Activated CD8-positive, alpha-beta memory T cell treated with anti-CD3 and anti-CD28 coated beads for 1 hour (primary cell): ENCODE measurements at places on chromosomes 5 and 9.

GRCh38 chr5:159552751-159553150 is 222.5 kb upstream of the IL12B start:
- no peak for DNase-seq

DNA sequence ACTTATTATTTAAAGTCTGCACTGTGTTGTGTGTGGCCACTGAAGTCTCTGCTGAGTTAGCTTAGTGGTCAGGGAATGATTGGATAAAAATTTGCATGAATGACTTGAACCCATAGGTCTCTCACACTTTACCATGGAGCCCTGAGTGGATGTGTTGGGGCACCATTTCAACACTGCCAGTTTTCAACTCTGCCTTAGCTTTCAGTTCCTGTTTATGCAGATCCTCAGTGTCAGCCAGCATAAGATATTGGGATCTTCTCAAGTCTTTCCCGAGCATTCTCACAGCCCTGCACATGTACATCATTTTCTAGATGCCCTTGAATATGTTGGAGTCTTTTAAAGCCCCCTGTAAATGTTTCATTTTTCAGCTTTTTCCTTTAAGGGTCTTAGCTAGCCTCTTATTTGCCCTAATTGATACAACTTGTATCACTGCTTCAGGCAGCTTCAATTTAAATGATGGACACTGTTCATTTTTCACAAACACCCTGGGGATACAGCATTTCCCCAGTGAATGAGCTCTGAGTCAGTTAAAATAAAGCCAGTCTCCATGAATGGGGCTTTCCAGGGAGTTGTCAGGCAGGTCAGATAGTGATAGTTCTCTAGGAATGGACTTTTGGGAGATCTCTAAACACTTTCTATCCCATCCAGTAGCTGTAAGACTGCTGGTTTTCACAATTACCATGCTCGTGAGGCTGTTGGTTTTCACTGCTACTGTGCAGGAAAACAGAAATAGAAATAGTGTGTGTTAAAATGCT is 211.9 kb upstream of the PAPPA start:
- DNase-seq = no peak

DNA sequence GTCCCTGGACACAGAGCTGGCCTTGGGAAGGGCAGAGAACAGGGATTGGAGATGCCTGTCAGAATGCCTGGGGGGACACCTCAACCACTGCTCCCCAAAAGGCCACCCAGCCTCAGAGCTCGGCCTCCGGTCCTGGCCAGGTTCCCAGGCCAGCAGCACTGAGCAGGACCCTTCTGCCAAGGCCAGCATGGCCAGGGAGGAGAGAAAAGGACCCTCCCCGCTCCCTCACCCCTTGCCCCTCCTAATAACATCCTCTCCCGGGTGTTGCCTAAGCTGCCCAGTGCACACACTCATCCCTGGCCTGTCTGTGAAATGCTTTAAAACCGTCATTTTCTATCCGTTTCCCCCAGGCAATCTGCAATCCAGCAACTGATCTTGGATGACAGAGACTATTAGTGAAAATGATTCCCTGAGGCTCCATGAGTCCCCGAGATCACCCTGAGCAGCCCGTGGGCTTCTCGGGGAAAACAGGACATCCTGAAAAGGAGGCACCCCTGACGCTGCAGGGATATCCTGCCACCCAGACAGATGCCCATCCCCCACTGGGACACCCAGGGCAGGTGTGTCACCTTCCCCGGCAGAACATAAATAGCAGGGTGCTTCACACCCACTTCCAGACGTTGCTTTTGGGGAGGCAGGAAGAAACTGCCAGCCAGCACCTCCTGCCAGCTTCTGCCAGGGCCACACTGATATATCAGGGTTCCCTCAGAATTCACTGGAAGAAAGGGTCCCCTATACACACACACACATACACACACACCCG is 75.3 kb downstream of the ADAMTS2 start:
- DNase-seq = no peak

DNA sequence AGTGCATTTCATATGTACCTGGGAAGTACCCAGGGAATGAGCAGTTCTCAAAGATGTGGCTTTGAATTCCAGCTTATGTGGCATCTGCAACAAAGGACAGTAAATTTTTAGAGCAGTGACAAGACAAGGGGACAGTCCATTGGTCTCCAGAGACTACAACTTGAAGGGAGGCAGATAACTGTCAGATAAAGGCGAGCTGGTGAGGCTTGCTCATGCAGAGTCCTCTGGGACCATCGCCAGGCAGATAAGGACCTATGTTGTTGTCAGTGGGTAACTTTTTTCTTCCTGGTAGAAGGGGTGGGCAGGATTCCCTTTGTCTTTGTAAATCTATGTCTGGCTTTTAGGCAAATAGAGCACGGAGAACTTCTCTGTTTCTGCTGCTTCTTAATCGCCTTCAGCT is 120.2 kb downstream of the ICE1 start:
- DNase-seq = no peak
